Spinal cord (tissue), 10 donors: ENCODE measurements at places on chromosomes 12 and 14. TPM values are rescaled to one million over a fixed set of nuclear protein-coding genes. Genes with fewer than 3 reads are reported as not detected.
A peak's percentile ranks its signal among the peaks of the same experiment; 100 is the strongest.

- DNase-seq, result no peak
These were observed 1089.5 kb downstream of the BCL11B start for GRCh38 chr14:98182393-98183055.

GRCh38 chr14:94412671-94413638 is 24.6 kb upstream of the SERPINA1 start:
- no peak for DNase-seq

GRCh38 chr14:21268617-21269251 is 508 bp downstream of the HNRNPC start:
- peak; percentile 32 for DNase-seq

- DNase-seq, result no peak
These were observed 565 bp downstream of the SPRYD3 start for GRCh38 chr12:53078425-53079225.

DNA sequence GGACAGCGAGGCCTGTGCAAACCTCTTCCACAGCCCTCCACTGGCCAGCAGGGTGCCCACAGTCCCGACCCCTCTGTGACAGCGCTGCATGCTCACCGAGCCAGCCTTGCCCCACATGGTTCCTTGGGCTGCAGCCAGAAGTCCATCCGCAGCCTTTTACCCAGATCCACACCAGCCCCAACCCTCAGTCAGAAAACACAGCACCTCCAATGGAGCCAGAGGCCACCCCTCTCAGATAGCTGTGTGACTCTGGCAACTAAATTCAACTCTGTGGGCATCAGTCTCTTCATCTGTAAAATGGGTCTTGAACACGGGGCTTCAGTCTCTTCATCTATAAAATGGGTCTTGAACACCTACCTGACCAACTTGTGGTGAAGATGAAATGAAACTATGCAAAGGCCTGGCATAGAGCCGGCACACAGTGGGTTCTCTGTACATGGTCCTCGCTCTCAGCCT is 38.0 kb downstream of the NFKBIA start:
- no peak for DNase-seq

DNA sequence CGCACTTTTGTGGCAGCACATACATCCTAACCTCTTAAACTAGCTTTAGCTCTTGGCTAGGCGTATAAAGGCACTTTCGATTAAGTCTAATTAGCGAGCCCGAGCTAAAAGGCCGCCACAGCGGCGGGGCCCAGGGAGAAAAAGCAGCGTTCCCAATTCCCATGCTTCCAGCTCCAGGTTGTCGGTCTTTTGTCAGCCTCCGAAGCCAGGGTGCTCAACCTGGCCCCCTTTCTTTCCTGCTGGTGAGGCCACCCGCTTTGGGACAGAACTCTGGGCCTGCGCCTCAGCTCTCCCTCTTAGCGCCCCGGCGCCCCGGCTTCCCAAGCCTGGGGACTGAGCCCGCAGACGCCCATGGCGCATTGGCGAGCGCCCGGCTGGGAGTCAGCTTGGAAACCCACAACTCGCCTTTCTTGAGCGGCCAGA is 33.3 kb upstream of the TBX5 start:
- no peak for DNase-seq

DNA sequence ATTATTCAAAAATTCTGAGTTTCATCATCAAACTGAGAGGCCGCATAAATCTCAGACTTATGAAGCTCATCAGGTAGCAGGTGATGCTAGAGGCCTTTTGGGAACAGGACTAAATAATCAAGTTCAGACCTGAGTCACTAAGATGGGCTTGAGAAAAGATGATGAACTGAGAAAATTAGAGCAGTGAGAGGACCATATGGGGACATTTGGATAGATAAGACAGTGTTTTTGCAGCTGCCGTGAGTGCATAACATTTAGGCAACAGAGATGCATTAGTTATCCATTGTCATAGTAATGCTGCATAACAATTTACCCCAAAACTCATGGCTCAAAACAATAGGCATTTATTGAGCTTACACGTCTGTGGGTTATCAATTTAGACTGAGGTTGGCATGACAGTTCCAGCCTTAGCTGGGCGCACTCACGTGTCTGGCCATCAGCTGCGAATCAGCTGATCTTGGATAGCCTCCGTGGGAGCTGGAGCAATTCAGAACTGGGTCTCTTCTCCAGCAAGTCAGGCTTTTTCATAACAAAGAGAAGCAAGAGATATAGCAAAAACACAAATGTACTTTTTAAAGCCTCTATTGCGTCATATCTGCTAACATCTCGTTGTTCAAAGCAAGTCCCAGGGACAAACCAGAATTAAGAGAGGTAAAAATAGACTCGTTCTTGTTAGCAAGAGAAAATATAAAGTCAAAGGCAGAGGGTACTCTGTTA is 72.8 kb downstream of the CAPZA3 start:
- DNase-seq, result peak; percentile 65

GRCh38 chr14:47590767-47591495 is 84.5 kb downstream of the MDGA2 start:
- DNase-seq, result peak; percentile 74

- no peak for DNase-seq
These were observed 50.8 kb downstream of the RPS6KA5 start for GRCh38 chr14:91009501-91010152.

GRCh38 chr12:96375841-96376604 is 24.2 kb downstream of the CDK17 start:
- no peak for DNase-seq

DNA sequence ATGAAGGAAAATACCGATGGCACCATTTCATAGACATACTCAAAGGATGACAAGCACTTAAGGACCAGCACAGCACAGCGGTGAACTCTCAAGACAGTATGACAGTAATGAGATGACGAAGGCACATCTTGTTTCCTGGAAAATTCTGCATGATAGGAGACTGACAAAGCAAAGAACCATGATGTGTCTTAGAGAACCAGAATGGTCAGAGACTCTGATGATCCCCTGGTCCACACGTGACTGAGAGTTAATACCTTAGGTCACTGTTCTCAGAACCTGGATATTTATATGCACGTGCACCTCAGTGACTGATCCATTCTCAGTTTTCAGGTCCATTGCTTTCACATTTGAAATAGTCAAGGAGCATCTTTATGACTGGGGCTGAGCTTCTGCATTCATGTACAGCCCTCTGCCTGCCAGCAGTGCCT is 35.3 kb downstream of the PROX2 start:
- DNase-seq, result no peak

- DNase-seq, result no peak
These were observed 890 bp upstream of the KIF26A start for GRCh38 chr14:104137297-104138097.

DNA sequence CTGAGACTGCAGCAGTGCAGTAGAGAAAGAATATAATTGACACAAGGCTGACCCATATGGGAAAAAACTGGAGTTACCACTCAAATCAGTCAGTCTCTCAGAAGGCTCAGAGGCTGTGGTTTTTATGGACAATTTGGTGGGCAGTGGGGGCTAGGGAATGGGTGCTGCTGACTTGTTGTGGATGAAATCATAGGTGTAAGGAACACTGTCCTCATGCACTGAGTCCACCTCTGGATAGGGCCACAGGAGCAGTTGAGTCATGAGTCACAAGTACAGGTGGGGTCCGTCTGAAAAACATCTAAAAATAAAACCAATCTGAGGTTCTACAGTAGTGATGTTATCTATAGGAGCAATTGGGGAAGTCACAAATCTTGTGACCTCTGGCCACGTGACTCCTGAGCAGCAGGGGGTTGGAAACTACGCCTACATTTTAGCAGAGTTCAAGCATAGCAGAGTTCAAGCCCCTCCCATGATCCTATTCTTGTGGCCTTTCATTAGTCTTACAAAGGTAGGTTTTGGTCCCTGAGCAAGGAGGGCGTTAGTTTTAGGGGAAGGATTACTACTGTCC is 18.1 kb upstream of the SGPP1 start:
- no peak for DNase-seq

DNA sequence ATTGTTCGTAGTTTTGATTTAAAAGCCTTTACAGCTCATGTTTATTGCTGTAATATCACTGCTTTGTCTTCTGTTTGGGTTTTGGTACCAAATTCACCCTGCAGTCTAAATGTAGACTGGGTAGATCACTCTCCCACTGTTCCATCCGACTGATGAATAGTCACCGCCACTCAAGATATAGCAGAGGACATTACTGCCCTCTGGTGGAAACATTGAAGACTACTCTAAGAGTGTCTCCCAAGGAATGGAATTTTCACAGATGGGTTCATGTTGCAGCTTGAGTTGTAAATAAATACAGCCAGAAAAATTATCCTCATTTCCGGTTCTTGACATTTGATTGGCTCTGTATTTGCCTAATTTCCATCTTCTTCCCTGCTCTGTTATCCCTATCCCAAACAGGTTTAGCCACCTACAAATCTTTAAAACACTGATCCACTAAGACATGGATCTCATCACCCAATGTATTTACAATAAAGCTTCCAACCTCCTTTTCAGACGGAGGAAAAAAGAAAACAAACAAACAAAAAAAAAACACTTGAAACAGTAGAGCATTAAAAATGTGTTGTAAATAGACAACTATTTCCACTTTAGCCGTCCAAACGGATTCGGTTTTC is 198.3 kb upstream of the CPNE8 start:
- DNase-seq, result peak; percentile 45

DNA sequence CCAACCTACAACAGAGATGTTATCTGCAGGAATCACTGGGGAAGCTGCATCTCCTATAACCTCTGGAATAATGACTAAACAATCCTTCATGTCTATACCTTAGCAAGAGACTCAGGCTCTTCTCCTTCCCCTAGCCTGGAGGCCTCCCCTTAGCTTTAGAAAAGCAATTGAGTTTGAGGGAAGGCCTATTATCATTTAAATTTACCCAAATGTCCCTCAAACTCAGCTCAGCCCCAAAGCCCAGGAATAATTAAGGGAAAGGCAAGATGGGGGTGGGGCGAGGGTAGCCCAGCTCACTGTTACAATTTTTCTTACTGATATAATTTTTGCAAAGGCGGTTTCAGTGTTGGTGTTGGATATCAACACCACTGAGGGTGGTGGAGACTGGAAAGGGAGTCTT is 151.4 kb upstream of the EEA1 start:
- DNase-seq, result no peak

- no peak for DNase-seq
These were observed 4.4 kb downstream of the CACNA1C start for GRCh38 chr12:2057041-2057794.

- DNase-seq, result no peak
These were observed 12.7 kb upstream of the CCDC177 start for GRCh38 chr14:69587389-69587788.

- no peak for DNase-seq
These were observed 71.7 kb downstream of the IPO8 start for GRCh38 chr12:30624009-30624408.

- DNase-seq, result no peak
These were observed 11.0 kb upstream of the TBPL2 start for GRCh38 chr14:55451398-55451797.

DNA sequence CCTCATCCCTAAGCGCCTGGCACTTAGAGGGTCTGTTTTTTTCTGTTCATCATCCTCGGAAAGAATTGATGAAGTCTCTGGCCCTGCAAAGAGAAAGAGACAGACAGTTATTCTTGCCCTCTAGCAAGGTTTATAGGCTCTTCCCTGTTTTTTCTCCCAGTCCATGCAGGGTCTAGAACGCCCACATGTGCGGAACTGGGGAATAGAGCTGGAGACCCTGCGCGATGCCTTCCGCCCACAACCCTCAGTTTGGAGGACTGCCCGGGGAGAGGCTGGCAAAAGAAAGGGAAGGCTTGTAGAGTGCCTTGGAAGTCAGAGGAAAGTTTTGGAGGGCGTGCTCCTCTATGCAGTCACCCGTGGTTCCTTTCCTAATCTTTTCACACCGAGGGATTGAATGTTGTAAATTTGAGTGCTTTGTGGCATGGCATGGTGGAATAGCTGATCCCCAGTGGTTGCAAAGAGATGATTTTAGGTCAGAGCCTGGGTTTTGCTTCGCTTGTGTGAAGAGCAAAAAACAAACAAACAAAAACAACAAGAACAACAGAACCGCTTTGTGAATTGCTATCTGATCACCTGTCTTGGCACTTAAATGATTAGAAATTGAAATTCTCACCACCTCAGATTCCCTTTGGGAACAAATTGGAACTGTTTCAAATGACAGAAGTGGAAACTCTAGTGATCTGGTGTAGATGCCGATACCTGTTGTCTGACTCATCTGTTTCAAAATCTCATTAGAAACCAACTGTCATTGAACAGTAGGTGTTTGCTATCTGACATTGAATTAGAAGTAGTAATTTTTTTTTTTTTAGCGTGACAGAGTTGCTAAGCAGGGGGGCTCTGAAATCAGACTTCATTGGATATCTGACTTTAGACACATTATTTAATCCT is 947 bp downstream of the GAS2L3 start:
- peak; percentile 25 for DNase-seq

DNA sequence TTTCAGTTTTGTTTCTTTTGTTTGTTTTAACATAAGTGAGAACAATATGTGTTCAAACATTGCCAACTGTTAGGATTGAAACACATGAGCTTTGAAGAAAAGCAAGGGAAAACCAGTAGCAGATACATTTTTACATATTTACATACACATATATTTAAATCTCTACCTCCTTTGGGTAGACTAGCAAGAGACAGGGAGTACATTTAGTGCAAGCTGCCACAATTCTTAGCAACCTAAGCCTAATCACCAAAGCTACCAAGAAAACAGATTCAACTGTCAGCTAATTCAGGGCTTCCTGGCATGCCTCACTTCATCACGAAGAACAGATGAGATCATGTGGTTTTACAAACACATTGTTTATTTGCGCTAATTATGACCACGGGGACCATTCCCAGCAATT is 143.1 kb downstream of the PRIMA1 start:
- DNase-seq, result no peak

- no peak for DNase-seq
These were observed 8.9 kb upstream of the AACS start for GRCh38 chr12:125056306-125056705.

DNA sequence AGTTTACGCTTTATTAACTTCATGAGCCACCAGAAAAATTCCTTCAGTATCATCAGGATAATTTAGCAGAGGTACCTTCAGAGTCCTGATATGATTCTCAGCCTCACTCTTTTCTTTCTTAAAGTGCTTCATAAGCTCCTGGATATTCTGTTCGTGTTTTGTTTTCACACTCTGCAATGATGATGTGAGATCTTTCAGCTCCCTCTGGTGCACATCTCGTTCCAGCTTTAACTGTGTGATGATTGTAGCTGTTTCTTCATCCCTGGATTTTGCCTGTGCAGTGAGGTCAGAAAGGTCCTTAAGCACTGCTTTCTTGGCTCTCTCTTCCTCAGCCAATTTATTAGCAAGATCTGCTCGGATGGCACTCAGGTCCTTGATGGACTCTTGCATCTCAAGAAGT is 156.7 kb downstream of the CEP128 start:
- DNase-seq, result no peak

C12orf56 gene
- 1.3 TPM for total RNA-seq

ADCY4 gene
- 3.5 TPM for total RNA-seq

CCDC177 gene
- 2.4 TPM for total RNA-seq

SYCP3 gene
- total RNA-seq, result 0.28 TPM

TAS2R19 gene
- 6.3 TPM for total RNA-seq

CACNA2D4 gene
- total RNA-seq, result 1.8 TPM
